ENCODE measurements at places on chromosomes 2 and 18.

DNA sequence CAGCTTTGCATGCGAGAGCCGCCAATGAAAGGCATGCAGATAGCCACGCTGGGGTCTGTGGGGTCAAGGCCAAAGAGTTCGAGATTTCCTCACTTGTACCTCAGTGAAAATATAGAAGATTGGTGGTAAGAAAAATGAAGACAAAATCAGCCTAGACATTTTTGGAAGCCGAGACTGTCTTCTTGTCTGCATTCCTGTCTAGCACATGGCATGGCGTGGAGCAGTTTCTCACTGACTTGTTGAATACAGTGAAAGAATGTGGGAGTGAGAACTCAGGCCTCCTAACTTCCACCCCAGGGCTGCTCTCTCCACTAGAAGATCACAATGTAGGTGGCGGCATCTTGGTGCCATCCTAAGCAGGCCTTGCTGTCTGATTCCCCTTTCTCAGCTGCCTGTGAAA lies 740.8 kb upstream of the HS6ST1 start:
- no peak for DNase-seq

DNA sequence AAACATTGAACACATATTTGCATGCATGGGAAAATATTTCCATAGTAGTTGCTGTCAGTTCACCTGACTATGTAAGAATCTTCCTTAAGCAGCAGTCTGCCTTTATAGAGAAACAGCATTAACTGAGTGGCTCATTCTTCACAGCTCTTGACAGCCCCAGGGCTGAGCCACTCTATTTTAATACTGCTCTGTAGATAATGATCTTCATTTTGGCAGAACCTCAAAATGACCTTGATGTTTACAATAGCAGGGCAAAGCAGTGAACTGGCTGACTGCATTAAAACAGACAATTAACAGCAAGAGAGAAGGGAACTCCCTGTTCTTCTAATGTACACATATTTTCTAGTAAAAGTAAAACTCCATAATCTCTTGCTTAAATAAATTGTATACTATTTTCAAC lies 580.6 kb upstream of the SOX11 start:
- peak; percentile 77 for DNase-seq

DNA sequence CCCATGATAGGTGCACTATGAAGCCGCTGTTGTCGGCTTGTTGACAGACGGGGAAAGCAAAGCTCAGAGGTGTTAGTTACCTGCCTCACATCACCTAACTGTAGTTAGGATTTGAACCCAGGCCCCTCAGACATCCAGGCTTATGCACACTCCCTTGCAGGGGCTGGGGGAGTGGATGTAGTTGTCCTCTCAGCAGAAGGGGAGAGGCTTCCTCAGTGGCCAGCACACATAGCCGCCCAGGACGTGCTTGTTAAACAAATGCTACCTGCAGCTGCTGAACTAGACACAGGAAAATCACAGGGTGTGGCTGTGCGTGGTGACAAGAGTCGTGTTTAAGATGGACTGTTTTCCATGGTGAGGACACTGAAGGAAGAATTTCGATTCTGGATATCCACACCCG lies 39.2 kb downstream of the GREB1 start:
- DNase-seq = no peak

- no peak for DNase-seq
Observed at GRCh38 chr2:216989340-216990129, 129.7 kb upstream of the TNP1 start.

DNA sequence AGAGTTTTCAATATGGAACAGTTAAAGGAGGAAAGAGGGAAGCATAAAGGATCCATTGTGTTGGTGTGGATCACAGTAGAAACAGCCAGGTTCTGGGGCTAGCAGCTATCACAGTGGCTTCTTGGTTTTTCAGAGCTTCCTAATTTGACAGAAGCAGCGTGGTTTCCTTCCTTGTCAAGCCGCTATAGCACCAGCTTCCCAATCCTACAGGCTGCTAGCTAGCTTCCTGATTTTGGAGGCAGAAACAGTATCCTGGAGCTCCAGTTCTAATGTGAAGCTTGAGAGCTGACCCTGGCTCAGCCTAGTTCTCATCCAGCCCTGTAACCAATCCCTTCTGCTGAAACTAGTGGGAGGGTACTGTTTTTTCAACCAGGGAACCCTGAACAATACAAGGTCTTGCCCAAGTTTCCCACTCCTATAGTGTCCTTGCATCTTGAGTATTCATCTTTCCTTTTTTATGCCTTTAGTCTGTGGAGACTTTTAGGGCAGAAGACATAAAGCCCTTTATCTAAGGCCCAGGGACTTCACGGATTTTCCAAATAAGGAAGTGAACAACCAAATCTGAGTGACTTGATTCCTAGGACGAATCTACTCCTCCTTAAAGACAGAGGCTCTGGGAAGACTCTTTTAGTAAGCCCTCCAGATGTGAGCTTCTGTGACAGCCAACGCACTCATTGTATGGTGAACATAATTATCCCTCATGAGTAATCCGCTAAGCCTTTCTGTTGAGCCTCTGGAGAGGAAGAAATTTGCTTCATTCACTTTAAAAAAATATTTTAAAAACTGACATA lies 33.8 kb downstream of the CCDC93 start:
- no peak for DNase-seq

DNA sequence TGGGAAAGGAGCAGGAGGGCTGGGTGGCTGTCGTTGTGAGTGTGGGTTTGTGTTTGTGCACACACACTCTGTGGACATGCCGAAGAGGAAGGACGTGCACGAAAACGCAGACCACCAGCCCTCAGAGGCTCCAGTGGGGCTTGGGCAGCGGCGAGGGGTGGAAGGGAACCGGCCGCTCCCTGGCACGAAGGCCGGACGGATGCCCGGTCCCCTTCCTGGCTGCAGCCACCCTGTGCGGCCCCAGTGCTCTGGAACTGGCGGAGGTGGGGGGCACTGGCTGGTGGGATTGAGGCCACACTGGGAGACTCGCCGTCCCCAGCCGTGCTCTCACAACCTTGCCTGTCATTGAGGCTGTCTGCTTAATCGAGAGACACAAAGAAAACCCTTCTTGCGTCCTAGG lies 852.6 kb upstream of the SALL3 start:
- DNase-seq = no peak

DNA sequence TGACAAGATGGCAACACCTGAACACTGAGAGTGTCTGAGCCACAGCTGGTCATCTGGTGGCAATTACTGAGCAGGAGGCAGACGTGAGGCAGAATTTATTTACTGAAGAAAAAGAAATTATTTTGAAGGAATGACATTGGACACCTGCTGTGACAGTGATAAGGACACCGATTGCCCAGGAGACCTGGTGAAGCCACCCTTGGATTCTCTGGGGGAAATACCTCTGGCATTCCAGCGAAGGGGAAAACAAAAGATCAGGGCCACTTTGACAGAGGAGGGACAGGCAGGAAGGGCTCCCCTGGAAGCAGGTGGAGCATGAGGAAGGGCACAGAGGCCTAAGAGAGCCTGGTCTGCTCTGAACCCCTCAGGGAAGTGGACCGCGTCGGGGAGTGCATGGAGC lies 85.4 kb upstream of the ALPP start:
- no peak for DNase-seq

- DNase-seq = no peak
Observed at GRCh38 chr2:73870084-73870483, 22.7 kb upstream of the ACTG2 start.

DNA sequence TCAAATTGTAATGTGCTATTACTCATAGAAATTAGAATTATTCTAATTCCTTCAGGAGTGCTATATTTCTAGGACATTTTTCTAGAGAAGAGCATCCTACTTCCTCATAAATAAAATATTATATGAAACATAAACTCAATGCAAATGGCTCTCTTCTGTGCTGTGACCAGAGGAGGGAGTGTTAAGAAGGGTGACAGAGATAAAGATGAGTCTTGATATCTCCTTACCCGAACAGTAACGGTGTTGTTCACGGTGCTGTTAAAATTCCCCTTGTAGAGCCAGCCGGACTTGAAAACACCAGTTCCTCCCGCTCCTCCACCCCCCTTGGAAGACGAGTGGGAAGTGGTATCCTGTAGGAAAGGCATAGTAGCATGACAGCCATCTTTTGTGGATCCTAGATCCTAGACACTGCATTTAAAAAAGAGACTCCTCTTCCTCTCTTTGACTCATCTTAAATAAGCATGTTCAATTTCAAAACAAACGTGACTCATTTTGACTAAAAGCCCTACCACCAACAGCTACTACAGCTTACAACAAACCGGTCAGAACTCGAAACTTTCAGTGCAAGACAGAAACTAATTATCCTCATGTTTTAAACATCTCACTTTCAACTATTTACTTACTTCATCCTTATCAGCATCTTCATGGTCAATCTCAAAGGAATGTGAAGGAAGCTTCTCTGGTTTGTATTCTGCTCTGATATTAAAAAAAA lies 156.3 kb downstream of the DOCK10 start:
- DNase-seq = no peak

GRCh38 chr2:121297217-121297830 lies 12.3 kb upstream of the TFCP2L1 start:
- peak; percentile 52 for DNase-seq

GRCh38 chr2:234823196-234823876 lies 128.5 kb upstream of the SH3BP4 start:
- no peak for DNase-seq

DNA sequence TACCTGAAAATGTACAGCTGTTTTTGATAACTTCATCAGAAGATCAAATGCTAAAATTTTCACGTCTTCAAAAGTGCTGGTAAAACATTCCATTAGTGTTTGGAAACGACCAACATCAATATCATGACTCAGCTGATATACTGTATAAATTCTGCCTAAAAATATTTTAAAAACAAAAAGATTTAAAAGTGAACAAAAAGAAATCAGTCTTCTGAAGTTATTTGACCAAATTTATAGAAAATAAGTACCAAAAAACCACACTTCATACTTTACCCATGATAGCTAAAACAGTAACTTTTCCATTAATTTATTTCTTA lies 35.6 kb downstream of the THADA start:
- DNase-seq = no peak

GRCh38 chr2:126669772-126670171 lies 13.8 kb downstream of the GYPC start:
- DNase-seq = no peak

DNA sequence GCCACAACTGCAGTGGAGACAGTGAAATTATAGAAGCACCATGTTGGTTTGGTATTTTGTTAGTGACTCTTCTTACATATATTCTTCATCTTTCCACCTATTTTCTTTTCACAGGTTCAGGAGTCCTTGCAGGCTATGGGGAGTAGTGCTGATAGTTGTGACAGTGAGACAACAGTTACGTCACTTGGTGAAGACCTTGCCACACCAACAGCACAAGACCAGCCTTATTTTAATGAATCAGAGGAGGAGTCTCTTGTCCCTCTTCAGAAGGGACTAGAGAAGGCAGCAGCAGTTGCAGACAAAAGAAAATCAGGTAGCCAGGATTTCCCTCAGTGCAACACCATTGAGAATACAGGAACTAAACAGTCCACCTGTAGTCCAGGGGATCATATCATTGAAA lies 23.6 kb downstream of the ITPRID2 start:
- no peak for DNase-seq

DNA sequence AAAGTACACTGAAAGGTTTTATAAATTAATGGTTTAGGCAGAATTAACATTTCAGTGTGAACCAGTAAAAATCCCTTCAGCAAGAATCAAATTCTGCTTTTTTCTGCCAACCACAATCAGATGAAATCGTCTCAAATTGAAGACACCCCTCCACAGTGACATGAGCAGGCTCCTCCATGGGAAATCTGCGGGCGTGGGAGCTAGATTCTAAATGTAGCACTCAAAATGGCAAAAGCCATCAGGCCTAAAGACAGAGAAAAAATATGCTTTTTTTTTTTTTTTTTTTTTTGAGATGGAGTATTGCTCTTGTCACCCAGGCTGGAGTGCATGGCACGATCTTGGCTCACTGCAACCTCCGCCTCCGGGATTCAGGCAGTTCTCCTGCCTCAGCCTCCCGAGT lies 55.8 kb upstream of the MRPS9 start:
- no peak for DNase-seq

- no peak for DNase-seq
Observed at GRCh38 chr2:26507088-26507487, 29.2 kb upstream of the OTOF start.

DNA sequence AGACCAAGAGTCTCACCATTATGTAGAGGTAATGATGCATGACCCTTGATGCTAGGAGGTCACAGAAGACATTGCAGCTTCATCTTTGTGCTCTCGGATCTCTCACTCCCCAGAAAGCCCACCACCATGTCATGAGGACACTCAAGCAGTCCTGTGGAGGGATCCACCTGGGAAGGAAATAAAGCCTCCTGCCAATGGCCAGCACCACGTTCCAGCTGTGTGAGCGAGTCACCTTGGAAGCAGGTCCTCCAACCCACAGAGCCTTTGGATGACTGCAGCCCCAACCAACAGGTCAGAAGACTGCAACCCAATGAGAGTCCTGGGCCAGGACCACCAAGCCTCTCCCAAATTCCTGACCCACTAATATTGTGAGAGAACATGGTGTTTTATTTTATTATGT lies 38.4 kb downstream of the CYP26B1 start:
- DNase-seq = no peak

Measured in NCI-H774 (cell line).